ENCODE measurements at places on chromosomes 7 and 10.

GRCh38 chr10:84765086-84765485 lies 436.7 kb downstream of the CCSER2 start:
- no peak for DNase-seq

- no peak for DNase-seq
Measured at GRCh38 chr10:96390460-96390864, 31.7 kb upstream of the OPALIN start.

GRCh38 chr10:11260170-11260569 lies 242.5 kb downstream of the CELF2 start:
- no peak for DNase-seq

DNA sequence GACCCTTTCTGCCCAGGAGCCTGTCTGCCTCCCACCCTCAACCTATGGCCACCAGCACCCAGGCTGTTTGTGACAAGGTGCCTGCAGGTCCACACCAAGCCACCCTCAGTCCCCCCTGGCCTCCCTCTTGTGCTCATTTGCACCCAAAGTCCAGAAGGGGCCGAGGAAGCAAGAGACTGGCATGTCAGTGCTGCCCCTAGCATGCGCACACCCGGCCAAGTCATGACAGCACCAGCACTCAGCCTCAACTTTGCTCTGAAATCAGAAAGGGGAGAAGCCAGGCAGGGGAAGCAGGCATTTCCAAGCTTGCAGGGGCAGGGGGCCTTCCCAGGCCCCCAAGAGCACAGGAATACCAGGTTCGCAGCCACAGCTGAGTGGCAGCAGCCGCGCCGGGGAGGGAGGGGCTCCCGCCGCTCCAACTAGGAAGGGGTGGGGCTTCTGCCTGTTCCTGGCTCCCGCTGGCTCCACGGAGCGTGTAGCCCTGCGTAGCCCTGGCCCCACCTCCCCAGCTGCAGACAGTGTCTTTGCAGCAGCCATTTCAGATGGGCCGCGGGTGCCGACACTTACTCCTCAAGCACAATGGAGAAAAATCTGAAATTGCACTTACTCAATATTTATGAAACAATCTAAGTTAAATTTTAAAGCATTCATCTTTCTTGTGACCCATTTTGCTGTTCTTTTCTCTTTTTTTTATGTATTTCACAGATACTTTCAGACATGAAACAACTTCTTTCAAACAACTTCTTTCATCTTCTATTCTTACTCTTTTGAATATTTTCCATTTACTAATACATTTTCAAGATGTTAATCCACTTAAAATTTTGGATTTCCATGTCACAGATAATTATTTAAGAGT lies 54.9 kb upstream of the ABCB5 start:
- DNase-seq = peak; percentile 25

GRCh38 chr7:45158471-45158870 lies 880 bp downstream of the RAMP3 start:
- DNase-seq = no peak

GRCh38 chr7:131145026-131145425 lies 182.7 kb upstream of the MKLN1 start:
- no peak for DNase-seq
